ENCODE measurements at places on chromosomes 16 and 17. TPM values are rescaled to one million over a fixed set of nuclear protein-coding genes. Genes with fewer than 3 reads are reported as not detected.

DNA sequence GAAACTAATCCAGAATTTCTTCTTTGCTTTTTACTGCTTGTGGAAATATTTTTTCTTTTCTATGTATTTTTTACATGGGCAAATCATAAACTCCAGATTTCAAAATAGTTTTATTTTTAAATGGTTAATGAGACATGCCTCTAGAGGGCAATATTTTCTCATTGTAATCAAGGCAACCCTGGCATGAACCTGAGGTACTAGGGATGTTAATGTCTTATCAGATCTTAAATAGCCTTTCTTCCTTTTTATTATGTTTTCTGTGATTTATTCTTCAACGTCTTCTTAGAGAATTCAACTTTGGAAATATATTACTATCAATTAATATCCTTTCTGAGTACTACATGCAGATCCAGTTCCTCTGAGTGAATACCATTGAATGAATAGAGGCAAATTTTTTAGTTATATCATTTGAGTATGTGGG lies 324.7 kb downstream of the BCAS3 start:
- no peak for DNase-seq
- no peaks in the 10 kb centered on the region for H3K4me1 ChIP-seq
- H3K4me3 ChIP-seq = no peak overlapping the region

DNA sequence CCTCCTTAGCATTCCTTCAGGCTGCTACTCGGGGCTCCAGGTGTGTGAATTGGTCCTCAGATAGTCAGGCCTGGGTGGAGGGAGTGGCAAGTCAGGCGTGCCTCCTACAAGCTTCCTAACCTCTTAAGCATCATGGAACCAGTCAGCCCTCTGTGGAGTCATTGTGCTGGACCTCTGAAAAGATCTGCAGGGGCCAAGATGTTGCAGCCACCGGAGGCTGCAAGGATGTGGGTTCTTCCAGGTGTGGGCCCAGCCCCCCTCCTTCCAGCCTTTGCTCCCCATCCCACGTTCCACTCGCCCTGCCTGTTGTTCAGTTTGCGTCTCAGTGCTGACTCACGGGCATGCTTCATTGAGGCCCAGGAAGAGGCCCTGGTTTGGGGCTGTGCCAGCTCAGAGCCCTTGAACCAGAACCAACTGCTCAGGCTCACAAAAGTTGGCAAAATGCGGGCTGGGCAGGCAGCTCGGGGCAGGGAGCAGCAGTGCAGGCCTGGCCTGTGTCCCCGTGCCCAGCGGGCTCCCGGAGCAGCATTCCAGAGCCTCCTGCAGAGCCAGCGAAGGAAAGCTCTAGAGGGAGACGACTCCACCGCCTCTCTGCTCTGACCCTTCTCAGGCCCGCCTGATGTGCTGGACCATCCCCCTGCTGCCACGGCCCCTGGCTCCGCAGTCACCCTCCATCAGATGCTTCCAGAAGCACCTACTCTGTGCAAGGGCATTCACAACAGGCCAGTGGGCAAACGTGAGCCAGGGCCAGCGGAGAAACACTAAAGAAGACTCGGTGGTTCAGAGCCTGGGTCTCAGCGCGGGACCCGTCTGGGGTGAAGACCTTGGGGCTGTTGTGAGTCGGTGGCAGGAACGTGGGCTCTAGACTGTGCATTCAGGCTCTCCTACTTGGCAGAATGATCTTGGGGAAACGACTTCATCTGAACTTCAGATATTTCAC lies 7.5 kb downstream of the LDHD start:
- peak overlapping the region; percentile 85 for H3K27ac ChIP-seq
- DNase-seq = peak; percentile 93
- peak overlapping the region; percentile 83 for H3K4me3 ChIP-seq
- H3K36me3 ChIP-seq = peaks cover 24% of the 10 kb centered on the region

DNA sequence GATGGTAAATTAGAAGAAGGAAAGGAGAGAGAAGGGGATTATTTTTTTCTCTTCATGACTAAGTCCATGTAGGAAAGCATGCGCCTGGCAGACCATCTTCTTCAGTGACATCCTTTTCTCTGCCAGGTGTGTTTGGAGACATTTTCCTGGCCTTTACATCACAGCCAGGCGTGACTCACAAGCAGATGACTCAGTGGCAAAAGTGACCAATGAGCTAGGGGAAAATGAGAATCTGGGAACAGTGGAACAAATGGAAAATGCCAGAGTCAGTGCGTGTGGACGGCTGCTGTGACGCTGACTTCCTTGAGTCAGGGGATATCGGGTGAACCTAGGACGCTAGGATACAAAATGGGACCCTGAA lies 9.4 kb downstream of the KIAA0513 start:
- DNase-seq = peak; percentile 35
- H3K27me3 ChIP-seq = no peaks in the 10 kb centered on the region
- H3K27ac ChIP-seq = no peak overlapping the region
- H3K36me3 ChIP-seq = peaks cover 5% of the 10 kb centered on the region

DNA sequence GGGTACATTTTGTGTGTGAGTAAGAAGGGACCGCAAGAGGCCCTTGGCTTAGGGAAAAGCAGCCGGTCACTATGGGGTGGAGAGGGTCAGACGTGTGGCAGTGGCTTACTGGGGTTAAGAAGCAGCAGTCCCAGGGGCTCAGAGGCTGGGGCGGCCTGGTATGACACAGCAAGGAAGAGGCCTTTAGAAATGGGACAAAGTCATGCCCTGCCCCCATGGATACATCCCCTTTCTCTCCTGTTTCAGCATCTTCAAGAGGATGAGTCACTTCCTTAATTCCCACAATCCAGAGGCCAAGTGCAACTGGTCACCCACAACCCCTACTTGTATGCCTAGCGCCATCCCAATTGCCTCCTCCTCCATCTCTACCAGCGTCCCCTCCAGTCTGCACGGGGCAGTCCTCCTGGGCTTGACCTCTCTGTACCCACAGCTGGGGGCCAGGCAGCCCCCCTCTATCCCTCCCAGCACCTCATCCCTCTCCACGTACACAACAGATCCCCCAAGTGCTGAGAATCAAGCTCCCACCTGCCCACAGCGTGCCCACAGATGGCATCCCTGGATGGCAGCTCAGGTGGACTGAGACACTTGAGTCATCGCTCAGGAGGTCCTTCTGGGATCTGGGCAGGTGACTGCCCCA lies 6.9 kb upstream of the EFTUD2 start:
- no peaks in the 10 kb centered on the region for H3K36me3 ChIP-seq
- no peak overlapping the region for H3K27ac ChIP-seq
- peaks cover 3% of the 10 kb centered on the region for H3K4me1 ChIP-seq
- H3K4me3 ChIP-seq = no peak overlapping the region
- peaks cover 7% of the 10 kb centered on the region for H3K27me3 ChIP-seq
- no peak for DNase-seq

GRCh38 chr17:41635121-41636097 lies 11.0 kb upstream of the KRT17 start:
- H3K27ac ChIP-seq = no peak overlapping the region
- no peaks in the 10 kb centered on the region for H3K36me3 ChIP-seq
- H3K4me1 ChIP-seq = no peaks in the 10 kb centered on the region
- DNase-seq = no peak
- H3K4me3 ChIP-seq = no peak overlapping the region

DNA sequence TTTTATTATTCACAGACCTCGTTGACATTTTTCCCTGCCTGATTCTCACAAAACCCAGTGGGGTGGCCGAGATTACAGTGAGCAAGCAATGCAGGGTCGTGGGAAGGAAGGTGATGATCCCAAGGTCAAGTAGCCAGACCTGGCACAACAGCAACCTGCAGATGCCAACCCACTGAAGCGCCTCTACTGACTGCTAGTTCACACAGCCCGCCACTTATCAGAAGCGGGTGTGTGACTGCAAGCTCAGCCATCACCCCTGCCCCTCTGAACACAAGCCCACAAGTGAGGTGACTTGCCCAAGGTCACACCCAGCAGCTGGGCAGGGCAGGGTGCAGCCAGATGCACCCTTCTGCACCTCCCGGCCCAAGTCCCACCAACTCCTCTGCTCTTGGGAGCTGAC lies 7.1 kb downstream of the TFAP4 start:
- peaks cover 13% of the 10 kb centered on the region for H3K4me1 ChIP-seq
- peaks cover 18% of the 10 kb centered on the region for H3K36me3 ChIP-seq
- no peak for DNase-seq
- no peak overlapping the region for H3K4me3 ChIP-seq
- no peaks in the 10 kb centered on the region for H3K27me3 ChIP-seq
- no peak overlapping the region for H3K27ac ChIP-seq

- H3K27me3 ChIP-seq = no peaks in the 10 kb centered on the region
- H3K27ac ChIP-seq = no peak overlapping the region
- no peaks in the 10 kb centered on the region for H3K36me3 ChIP-seq
- H3K4me3 ChIP-seq = no peak overlapping the region
- DNase-seq = no peak
These were observed 54.7 kb downstream of the CBFA2T3 start for GRCh38 chr16:88922114-88922825.

DNA sequence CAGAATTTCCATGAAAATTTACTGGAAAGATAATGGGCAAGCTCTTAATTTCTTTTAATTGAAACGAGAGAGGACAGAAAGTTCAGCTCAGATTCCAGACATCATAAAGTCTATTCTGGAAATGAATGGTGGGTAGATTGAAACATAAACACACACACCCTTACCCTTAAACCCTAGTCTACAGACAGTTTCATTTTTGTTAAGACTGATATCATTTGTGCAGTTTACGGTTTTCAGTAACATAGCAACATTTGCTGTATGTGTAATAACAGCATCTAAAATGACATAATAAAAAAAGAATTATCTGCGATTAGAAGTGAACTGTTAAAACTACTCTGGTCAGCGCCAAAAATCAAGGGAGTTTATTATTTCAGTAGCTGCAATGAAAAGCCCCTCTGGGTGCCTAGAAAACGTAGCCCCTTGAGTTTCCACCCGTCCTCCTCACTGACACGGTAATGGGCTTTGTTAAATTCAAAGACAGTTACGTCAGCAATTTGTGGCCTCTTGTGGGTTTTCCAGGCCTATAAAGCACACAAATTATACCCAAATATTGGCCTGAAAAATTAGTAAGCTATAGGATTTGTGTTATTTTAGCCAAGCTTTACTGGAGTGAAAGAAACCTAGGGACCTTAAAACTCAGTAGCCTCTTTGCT lies 520.6 kb upstream of the SOX9 start:
- H3K36me3 ChIP-seq = no peaks in the 10 kb centered on the region
- no peaks in the 10 kb centered on the region for H3K27me3 ChIP-seq
- H3K27ac ChIP-seq = no peak overlapping the region

- peaks cover 11% of the 10 kb centered on the region for H3K27me3 ChIP-seq
- no peak overlapping the region for H3K27ac ChIP-seq
- H3K4me1 ChIP-seq = peaks cover 2% of the 10 kb centered on the region
- no peak for DNase-seq
- no peak overlapping the region for H3K4me3 ChIP-seq
These were observed 24.9 kb downstream of the B9D1 start for GRCh38 chr17:19337712-19338023.

- H3K36me3 ChIP-seq = no peaks in the 10 kb centered on the region
- peaks cover 2% of the 10 kb centered on the region for H3K27me3 ChIP-seq
- no peak overlapping the region for H3K4me3 ChIP-seq
These were observed 41.7 kb downstream of the EFCAB5 start for GRCh38 chr17:29982991-29983653.

GRCh38 chr17:81480140-81481072 lies 32.2 kb downstream of the ACTG1 start:
- DNase-seq = no peak
- H3K36me3 ChIP-seq = no peaks in the 10 kb centered on the region
- peaks cover 5% of the 10 kb centered on the region for H3K4me1 ChIP-seq
- H3K27me3 ChIP-seq = peaks cover 28% of the 10 kb centered on the region
- no peak overlapping the region for H3K4me3 ChIP-seq

- peaks cover 21% of the 10 kb centered on the region for H3K4me1 ChIP-seq
- H3K4me3 ChIP-seq = peak overlapping the region; percentile 93
- H3K36me3 ChIP-seq = peaks cover 17% of the 10 kb centered on the region
- H3K27me3 ChIP-seq = no peaks in the 10 kb centered on the region
These were observed 1.0 kb downstream of the SPAG5 start for GRCh38 chr17:28597606-28598383.

DNA sequence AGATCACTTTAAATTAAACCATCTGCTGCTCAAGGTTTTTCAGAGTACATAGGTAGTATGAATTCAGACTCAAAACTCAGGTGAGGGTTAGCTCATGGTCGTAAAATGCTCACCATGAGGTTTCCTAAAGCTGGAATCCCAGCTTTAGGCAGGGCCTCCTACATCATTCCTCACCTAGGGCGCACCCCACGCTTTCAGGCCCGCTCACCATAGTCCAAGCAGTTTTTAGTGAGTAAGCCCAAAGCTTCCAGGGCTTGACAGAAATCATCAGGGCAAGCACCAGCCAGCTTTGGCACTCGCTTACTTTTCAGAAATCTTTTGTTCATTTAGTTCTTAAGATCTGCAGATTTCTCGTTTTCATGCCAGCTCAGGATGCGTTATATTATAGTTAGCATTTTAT lies 89.8 kb downstream of the HIC1 start:
- DNase-seq = no peak
- H3K4me1 ChIP-seq = peaks cover 11% of the 10 kb centered on the region
- no peaks in the 10 kb centered on the region for H3K27me3 ChIP-seq
- no peak overlapping the region for H3K4me3 ChIP-seq
- H3K27ac ChIP-seq = no peak overlapping the region
- H3K36me3 ChIP-seq = peaks cover 9% of the 10 kb centered on the region

DNA sequence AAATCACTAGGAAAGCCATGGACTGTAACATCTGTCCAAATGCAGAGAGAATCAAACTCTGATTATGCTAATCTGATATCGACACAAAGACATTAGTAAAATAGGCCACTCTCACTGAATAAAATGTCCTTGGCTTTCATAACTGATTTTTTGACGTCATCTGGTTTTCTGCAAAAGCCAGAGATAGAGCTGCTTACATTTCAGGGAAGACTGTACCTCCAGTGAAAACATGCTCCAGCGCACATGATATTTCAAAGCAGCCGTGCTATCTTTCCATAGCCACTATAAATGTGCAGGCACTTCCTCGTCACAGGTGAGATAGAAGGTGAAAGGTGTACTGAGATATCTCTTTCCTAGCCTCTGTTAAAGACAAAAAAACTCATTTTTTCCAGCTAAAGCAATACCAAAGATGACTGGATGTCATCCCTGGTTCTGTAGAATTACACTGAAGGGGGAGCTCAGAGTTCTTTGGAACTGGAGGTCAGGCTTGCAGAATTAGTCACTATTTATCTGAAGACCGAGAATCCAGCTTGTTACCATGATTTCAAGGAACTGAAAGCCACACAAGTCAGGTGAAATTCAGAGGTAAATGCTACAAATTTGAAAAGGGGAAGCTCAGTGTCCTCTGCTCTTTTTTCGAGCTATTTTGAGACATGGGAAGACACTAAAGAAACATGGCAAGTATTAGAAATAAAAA lies 249.5 kb downstream of the CA10 start:
- no peak for DNase-seq
- H3K4me1 ChIP-seq = no peaks in the 10 kb centered on the region
- no peak overlapping the region for H3K4me3 ChIP-seq
- H3K27ac ChIP-seq = no peak overlapping the region
- no peaks in the 10 kb centered on the region for H3K27me3 ChIP-seq

GRCh38 chr17:80839511-80839941 lies 152.1 kb upstream of the CHMP6 start:
- no peaks in the 10 kb centered on the region for H3K27me3 ChIP-seq
- no peak for DNase-seq
- H3K36me3 ChIP-seq = peaks cover 10% of the 10 kb centered on the region
- H3K27ac ChIP-seq = no peak overlapping the region
- H3K4me3 ChIP-seq = no peak overlapping the region

- no peaks in the 10 kb centered on the region for H3K27me3 ChIP-seq
- H3K27ac ChIP-seq = no peak overlapping the region
- no peak overlapping the region for H3K4me3 ChIP-seq
- DNase-seq = no peak
- peaks cover 59% of the 10 kb centered on the region for H3K36me3 ChIP-seq
These were observed 51.2 kb downstream of the CLEC16A start for GRCh38 chr16:10995565-10995964.

CHRNE gene
- 0.45 TPM for total RNA-seq

RAC3 gene
- 6.3 TPM for total RNA-seq

SOX9 gene
- total RNA-seq = not detected

CHST4 gene
- total RNA-seq = not detected

Data from activated CD4-positive, alpha-beta memory T cell treated with anti-CD3 and anti-CD28 coated beads for 36 hours (primary cell).